ENCODE measurements at places on chromosomes 3 and 15. TPM values are rescaled to one million over a fixed set of nuclear protein-coding genes. Genes with fewer than 3 reads are reported as not detected.

The EPHA3 gene
- 1.4 TPM for total RNA-seq

The ROPN1 gene
- not detected for total RNA-seq

The SERINC4 gene
- total RNA-seq, result not detected

The HACL1 gene
- 21.2 TPM for total RNA-seq

DNA sequence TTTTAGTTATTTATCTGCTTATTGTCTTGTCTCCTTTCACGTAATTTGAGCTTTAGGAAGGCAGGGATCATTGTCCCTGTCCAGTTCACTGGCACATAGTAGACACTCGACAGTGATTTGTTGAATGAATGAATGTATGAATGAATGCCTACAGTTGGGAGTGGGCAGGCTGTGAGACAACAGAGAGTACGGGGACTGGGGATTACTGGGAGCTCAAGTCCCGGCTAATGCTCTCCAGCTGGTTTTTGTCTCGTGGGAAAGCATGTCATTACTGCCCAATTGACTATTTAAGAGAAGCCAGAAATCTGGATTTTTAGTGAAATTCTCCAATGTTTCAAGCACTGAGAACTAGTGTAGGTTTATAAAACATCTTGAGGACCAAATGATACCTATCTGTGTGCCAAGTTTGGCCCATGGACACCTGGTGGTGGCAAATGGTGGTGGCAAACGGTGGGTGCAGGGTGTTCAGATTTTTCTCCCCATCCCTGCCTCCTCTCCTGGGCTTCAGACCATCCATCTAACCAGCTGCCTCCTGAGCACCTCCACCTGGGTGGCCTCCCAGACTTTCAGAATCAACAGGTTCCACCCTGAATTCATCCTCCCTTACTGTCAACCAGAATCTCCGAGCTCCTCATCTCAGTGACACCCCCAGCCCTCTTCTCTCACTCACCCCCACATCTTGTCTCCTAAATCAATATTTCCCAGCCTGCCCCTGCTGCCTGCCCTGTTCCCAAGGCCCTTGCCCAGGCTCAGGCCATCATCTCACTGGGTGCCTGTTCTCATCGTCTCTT lies 36.2 kb upstream of the TRH start:
- DNase-seq, result no peak

DNA sequence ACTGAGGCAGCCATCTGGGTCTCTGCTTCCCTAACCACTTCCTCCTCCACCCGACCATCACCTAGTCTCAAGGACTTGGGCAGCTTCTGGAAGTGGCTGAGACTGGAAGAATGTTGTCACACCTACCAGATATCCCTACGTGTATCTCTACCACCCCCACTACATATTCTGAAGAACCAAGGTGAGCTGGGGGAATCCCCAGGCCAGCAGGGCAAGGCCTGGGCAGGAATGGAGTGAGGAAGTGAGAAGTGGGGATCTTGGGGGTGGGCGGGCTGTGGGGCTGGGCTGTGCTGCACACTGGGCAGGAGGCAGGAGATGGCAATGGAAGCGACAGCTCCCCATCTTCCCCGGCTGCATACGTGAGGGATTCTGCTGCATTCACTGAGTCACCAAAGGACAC lies 17.5 kb upstream of the ALDH1A3 start:
- no peak for DNase-seq

DNA sequence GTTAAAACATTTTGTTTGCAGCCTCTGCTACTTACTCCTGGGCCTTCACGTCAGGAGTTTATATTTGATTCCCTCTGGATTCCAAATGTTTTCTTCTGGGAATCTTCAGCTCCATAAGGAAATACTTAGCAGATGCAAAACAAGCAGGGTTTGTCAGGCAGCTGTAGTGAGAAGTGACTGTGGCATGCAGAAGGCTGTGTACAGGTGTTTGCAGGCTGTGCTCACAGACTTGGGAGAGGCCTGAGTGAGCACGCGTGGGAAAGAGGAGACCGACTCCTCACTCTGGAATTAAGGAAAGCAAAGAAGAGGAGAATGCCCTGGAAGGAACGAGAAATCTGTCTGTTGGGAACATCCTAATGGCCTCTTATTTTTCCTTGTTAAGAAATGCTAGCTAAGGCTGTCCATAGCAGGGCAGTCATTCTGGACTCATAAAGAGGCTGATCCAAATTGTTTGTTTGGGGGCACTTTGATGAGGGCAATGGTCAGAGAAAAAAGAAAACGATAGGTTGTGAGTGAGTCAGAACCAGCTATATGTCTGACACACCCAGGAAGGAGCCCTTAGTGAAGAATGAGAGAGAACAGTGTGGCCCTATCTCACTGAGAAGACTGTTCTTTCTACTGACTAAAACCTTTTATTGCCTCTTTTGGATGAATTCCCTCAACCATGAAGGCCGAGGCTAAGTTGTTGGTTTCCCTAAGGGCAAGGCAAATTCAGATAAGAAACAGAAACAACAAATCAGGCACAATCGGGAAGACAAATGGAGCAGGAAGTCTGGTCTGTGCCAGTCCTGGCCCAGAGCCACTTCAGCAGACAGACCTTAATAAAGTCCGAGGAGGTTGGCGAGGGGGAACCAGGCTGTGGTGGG lies 82.6 kb downstream of the TGFBR2 start:
- DNase-seq, result no peak

DNA sequence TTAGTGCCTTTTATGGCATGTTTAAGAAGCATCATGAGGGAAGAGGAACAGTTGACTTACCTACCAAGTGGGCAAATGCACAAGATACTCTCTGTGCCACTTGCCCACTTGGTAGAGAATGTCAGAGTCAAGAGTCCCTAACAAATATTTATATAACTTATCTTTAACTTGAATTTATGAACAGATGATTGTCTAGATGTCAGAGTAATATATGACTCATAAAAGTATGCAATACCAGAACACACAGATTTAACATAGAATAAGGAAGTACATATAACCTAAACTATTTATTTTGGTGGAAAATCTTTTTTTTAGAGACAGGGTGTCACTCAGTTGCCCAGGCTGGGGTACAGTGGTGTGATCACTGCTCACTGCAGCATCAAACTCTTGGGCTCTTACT lies 130.0 kb upstream of the NANOGP8 start:
- no peak for DNase-seq

GRCh38 chr3:155153242-155154186 lies 73.4 kb downstream of the MME start:
- DNase-seq, result no peak

DNA sequence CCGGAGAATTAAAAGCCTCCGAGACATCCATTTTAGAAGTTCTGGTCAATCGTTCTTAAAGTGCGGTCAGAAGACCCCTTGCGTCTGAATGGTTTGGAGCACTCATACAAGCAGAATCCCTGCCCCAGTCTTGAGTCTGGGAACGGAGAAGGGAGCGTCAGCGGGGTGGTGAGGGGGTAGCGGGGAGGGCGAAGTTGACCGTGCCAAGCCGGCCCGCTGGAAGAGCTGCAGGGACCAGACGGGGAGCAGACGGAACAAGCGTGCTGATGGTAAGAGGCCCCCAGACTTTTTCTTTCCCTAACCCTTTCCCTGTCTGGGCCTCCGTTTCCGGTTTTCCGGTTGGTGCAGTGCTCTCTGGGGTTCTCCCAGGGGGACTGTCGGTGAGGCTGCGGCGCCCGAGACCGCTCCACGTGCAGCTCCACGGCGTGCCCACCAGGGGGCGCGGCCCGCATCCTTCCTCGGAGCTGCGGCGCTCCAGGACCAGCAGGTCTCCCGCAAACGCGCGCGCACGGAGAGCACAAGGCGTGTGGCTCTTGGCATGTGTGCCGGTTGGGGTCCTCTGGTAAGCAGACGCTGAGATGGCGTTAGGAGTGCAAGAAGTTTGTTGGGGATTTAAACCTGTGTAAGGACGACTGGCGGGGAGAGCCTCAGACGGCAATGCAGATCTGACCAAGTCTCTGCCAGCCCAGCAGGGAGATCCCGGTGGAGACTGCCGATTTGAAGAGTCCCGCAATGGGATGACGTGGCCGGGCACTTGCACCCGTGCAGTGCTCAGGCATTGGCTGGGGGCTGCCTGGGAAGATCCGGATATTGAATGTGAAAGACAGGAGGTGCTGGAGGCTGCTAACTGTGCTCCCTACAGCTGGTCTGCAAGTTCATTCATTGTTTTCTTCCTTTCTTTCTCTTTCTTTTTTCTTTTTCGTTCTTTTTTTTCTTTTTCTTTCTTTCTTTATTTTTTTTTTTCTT lies 19.2 kb upstream of the CORO2B start:
- DNase-seq, result peak; percentile 87

DNA sequence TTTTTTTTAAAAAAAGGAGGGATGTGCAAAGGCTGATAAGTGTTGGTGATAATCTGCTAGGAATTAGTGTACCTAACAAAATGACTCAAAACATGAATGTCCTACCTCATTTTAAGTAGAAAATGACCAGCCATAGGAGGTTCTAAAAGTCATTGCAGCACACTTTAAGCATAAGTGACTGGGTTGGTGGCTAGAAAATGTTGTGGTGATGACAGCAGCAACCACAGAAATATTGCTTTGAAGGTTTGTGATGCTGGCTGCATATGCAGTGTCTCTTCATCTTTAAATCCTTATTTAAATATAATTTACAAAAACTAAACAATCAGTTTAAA lies 55.2 kb downstream of the CMSS1 start:
- no peak for DNase-seq

DNA sequence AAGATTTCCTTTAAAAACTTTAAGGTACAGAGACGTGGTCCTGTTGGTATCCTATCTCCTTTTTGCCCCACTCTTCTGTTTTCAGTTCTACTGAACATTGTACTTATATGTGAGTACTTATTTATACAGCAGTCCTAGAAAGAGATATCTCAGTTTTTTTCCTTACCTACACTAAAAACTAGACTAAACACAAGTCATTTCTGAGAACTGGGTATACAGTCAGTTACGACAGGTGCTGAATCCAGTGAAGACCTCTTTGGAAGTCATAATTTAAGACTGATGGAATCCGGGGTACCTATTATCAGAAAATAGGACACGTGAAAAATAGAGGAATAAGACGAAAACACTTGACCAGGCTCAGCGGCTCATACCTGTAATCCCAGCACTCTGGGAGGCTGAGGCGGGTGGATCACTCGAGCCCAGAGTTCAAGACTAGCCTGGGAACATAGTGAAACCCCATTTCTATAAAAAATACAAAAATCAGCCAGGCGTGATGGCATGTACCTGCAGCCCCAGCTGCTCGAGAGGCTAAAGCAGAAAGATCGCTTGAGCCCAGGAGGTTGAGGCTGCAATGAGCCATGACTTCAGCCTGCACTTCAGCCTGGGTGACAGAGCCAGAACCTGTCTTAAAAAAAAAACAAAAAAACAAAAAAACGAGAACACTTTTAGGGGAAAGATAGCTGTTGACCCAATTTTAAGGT lies 76.3 kb downstream of the KLHL25 start:
- no peak for DNase-seq

DNA sequence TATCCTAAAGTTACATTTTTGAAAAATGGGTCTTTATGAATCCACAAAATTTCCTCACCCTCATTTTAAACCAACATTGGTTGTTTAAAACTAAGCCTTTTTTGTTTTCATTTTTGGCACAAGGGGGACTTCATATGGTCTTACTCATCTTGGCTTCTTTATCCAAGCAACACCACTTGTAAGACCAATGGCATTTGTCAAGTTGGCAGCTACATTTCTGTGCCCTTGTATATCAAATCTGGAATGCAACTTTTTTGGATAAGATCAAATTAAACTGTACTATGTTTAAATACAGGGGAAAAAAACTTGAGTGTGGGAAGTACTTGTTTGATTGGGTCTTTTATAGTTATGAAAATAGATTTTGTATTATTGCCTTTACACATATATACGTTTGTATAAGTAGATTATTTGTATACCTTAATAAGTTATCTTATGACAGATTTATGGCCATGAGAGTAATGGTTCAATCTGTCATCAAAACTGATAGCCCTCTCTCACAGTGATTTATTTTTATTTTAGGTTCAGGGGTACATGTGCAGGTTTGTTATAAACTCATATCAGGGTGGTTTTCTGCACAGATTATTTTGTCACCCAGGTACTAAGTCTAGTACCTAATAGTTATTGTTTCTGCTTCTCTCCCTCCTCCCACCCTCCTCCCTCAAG lies 43.4 kb downstream of the GPR160 start:
- no peak for DNase-seq

GRCh38 chr15:95300958-95301357 lies 1029.5 kb upstream of the NR2F2 start:
- no peak for DNase-seq

- no peak for DNase-seq
Measured at GRCh38 chr3:184496933-184497332, 64.7 kb upstream of the EPHB3 start.
